ENCODE measurements at places on chromosomes 1 and 21. TPM values are rescaled to one million over a fixed set of nuclear protein-coding genes. Genes with fewer than 3 reads are reported as not detected.

CCDC30 gene
- total RNA-seq = 0.49 TPM

C1orf74 gene
- 6.2 TPM for total RNA-seq

APOBEC4 gene
- total RNA-seq = not detected

SLAMF6 gene
- total RNA-seq = not detected

BMP8B gene
- total RNA-seq = 1.8 TPM

CELA3A gene
- total RNA-seq = not detected

LY9 gene
- not detected for total RNA-seq

TBX19 gene
- total RNA-seq = 0.07 TPM

HMGCL gene
- total RNA-seq = 52.9 TPM

LCE1E gene
- not detected for total RNA-seq

SERPINC1 gene
- not detected for total RNA-seq

JMJD4 gene
- 38.7 TPM for total RNA-seq

Data from G401 (cell line).